ENCODE measurements at places on chromosomes 3 and 15.

DNA sequence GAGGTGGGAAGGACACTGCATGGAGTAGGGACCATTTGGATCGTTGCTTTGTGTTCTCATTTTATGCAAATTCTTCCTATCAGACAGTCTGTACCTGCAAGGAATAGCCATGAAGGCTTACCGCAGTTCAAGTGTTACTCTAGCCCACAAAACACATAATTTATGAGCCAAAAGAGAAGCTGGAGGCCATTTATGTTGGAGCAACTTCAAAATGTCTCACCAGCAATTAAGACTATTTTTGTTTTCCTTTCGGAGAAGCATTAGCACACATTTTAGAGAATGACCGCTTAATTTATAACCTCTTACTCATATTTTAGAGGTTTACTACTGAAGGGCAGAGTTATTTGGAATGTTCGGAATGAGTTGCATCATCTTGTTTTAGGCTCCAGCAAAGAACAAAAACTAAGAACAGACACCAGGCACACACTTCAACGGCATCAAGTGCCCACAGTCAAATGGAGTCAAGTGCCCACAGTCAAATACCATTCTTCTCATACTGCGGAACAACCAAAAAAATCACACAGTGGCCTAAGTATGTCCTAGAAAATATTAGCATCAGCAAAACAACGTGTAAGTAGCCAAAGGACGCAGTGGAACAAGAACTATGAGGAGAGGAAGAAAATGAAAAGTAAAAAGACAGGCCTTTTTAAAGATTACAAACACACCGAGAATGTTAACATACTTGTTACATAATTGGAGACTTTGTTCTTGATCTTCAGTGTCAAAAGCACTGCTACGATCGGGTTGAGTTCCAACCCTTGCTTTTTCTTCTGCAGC is 17.5 kb upstream of the GOLGA8J start:
- DNase-seq = no peak

DNA sequence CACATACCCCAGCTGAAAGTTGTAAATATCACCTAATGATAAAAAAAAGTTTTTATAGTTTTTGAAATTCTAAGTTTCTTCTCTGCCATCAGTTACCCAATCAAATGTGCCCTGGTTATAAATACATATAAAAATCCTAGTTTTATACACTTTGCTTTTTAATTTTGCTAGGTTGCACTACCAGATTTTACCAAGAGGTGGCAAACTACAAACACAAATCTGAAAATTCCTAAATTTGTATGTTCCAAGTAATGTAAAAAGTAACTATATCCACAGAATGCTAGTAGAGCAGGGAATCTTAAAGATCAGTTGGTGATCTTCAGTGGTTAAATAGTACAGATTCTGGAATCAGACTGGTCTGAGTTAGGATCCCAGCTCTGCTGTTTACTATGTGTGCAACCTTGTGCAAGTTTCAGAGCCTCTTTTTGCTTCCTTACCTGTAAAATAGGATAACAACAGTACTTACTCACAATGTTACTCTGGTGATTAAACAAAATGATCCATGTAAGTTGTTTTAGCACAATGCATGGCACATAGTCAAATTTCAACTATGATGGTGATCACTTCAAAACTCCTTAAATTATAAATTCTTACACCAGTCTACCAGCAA is 11.0 kb downstream of the TRPM7 start:
- no peak for DNase-seq

GRCh38 chr3:125168711-125169393 is 43.7 kb downstream of the SLC12A8 start:
- no peak for DNase-seq

- DNase-seq = no peak
These were observed 401.5 kb upstream of the FRG2C start for GRCh38 chr3:75262661-75263060.
